ENCODE measurements at places on chromosomes 7 and 10.

GRCh38 chr7:40232242-40232893 lies 97.6 kb downstream of the SUGCT start:
- DNase-seq: peak; percentile 58

DNA sequence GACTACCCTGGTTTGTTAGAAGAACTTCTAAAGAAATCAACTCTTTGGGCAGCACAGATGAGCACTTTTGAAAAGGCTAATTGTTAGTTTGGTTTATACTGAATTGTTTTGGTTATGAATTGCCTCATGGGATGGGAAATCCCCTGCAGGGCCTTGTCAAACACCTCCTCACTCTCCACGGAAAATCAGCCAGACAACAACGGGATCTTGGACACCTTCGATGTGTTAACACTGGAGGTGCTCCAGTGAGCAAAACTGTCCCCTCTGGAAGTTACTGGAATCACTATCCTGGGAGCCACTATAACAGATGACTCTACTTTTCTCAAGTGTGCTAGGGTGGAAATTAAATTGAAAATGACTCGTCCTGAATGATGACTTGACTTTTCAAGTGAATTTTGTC lies 38.7 kb downstream of the CDK6 start:
- peak; percentile 37 for DNase-seq

- no peak for DNase-seq
Measured at GRCh38 chr7:146875237-146875785, 758.7 kb downstream of the CNTNAP2 start.

GRCh38 chr10:18822156-18822555 lies 162.9 kb downstream of the ARL5B start:
- DNase-seq: no peak

- DNase-seq: peak; percentile 96
Measured at GRCh38 chr10:69728335-69728870, 73.3 kb upstream of the COL13A1 start.

- DNase-seq: no peak
Measured at GRCh38 chr10:50679149-50679548, 55.4 kb upstream of the SGMS1 start.

DNA sequence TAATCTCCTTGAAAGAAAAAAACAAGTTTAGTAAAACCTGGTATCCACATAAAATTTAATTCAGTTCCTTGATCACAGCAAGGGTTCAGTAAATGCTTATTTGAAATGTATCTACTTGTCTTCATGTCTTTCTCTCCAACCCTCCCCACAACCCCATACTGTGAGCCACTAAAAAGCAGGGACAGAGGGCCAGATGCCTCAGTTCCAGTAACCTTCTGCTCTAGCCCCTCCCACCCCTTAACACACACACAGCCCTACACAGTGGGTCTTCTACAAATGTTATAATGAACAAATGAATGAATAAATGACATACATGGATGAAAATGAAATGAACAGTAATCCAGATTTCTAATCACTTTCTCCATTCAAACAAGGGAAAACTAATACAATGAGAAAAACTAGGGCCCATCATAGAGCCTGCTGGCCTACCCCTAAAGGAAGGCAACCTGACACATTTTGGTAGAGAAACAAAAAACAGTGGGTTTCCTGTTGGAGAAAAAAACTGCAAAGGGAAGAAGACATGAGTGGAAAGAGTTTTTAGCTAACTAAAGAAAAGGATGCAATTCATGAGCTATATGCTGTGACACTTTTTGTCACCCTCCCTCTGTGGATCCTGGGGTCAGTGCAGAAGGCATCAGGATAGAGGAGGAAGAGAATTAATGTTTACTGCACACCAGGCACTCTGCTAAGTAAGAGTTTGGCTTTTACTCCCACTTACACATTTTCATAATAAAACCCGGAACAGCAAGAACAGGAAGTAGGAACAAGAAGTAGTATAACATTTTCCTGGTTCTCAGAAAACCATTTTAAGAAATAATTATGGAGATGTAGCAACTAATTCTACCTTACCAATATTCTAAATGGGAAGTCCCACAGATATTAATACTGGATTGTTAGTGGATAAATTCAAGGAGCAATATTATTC lies 38.1 kb downstream of the ELMO1 start:
- no peak for DNase-seq

GRCh38 chr7:25037325-25037724 lies 57.3 kb upstream of the OSBPL3 start:
- no peak for DNase-seq

DNA sequence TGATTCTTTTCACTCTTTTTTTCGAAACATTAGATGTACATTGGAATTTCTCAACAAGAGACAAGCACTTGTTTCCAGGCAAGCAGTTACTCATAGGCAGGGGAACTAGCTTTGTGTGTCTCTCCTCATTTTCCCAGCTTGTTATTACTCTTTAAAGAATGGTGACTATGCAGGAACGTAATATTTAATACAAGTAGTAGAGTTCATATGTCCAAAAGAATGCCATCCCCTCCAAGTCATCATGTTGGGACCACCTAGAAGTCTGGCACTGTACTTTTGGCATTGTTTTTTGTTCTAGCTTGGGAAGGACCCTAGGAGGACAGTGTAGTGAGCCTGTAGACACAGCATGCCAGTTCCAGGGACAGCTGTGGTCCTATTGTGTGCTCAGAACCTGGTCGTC lies 650.7 kb downstream of the INHBA start:
- DNase-seq: no peak

GRCh38 chr7:23474094-23474828 lies 4.0 kb upstream of the IGF2BP3 start:
- peak; percentile 99 for DNase-seq

DNA sequence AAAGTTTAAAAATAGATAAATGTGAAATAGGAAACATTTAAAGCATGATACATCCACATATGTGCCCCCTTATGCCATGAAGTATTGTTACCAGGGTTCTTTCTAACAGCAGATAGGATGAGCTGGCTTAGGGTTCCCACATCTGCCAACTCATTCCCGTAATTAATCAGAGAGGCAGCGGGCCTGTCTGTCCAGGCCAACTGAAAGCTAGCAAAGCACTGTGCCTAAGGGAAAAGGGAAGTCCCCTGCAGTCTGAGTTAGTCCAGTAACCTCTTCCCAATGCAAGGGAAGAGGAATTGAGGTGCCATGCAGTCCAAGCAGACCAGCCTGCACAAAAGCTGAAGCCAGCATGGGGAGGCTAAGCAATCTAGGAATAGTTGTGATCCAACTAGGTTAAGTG lies 18.3 kb upstream of the ZC3HAV1L start:
- no peak for DNase-seq

- DNase-seq: no peak
Measured at GRCh38 chr10:88830643-88831268, 20.9 kb downstream of the ANKRD22 start.

GRCh38 chr10:48377751-48378530 lies 71.5 kb downstream of the MAPK8 start:
- DNase-seq: peak; percentile 20

- no peak for DNase-seq
Measured at GRCh38 chr10:86071145-86071544, 295.4 kb downstream of the GRID1 start.

All from HT1080 (cell line).